ENCODE measurements at places on chromosomes 16 and 17.

DNA sequence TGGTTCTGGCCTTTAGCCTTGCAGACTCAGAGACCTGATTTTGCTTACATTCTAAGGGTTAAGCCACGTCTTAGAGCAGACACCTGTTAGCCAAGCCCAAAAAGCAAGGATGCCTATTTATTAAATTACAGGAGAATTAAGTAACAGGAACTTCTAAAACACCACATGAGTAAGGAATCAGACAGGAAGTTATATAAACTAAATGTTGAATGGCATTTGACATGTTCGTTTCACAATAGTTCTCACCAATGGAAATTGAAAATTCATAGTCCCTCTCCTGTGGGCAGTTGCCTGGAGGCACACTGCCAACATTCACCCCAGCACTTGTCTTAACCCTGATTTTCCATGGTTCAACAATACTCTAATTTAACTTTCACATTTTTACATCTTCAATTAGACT lies 9.0 kb downstream of the KRTAP9-7 start:
- DNase-seq: no peak

GRCh38 chr16:79972053-79972704 lies 371.6 kb upstream of the MAF start:
- DNase-seq: no peak

DNA sequence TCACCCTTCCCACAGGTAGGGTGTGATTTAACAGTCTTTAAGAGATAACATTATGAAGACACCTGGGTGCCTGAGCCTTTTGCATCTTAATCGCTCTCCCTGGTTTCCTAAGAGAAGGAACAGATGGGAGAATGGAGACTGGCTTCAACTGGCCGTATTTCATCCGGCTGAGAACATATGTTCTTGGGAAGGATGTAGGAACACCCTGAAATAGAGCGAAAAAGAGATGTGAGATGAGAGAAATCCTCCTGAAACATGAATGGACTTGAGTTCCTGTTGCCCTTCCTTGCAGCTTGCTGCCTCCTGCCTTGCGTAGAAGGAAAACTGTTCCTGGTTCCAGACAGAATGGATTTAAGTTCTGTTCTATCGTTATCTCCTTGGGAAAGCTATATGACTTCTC lies 385.4 kb upstream of the RBFOX1 start:
- DNase-seq: no peak

GRCh38 chr17:57916925-57917858 lies 38.0 kb downstream of the CUEDC1 start:
- DNase-seq: no peak

- no peak for DNase-seq
These were observed 85.9 kb downstream of the SNX29 start for GRCh38 chr16:12062343-12063003.

- DNase-seq: no peak
These were observed 9.4 kb downstream of the KIAA0513 start for GRCh38 chr16:85037050-85037410.

DNA sequence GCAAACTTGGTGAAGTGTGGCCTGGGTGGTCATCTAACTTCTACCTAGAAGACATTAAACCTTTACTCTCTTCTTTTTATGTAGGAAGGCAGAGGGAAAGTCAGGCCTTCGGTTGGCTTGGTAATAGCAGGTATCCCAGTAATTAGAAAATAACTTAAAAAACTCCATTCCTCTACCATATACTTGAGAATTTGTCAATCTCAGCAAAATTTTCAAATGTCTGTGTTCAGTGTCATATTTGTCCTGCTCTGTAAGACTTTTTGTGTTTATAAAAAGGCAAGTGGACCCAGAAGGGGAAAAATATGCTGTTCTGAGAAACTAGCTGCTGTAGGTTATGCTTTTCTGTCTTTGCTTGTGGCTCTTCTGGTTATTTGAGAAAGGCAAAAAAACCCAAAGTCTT lies 5.8 kb downstream of the HMOX2 start:
- no peak for DNase-seq

DNA sequence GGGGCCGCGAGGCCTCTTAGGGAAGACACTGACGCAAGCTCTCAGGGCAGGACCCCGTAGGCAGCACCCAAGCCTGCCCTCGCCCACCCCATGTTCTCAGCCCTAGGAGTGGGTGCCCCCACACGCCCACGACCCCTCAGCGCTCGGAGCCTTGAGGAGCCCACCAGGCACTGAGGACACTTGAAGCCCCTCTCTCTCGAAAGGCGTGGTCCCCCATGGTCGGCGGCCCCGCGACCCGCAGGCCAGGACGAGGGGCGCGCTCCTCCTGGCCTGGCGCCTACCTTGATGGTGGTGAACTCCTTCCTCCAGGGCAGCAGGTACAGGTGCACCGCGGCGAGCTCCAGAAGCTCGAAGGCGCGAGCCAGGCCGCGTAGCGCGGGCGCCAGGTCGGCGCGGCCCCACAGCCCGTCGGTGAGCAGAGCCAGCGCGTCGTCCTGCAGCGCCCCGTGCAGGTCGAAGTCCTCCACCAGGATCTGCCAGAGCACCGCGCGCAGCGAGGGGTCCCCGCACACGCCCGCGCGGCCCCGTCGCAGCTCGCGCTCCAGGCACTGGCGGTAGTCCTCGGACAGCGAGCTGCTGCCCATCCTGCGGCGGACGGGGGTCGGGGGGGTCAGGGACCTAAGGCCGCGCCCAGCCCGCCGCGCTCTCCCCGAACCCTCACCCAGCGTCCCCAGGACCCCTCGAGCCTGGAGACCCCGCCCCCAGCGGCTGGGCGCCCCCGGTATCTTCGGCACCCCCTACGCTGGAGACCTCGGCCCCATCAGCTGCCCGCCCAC lies 668 bp downstream of the SPATA2L start:
- DNase-seq: no peak

DNA sequence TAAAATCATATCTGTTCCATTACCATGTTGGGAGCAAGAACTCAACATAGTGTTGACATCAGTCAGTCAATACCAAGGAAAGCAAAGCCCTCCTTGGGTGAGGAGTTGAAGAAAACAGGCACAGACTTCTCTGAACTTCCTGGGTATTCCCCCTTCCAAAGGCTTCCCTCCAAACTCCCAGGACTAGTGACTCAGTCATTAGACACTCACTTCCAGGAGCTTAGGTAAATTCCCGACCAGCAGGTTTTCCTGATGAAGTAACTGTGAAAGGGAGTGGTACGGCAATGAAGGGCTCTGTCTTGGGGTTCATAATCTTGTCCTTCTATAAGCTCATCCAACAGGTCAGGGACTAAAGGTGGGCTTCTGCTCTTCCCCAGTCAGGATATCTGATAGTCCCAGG lies 293.8 kb upstream of the AXIN2 start:
- no peak for DNase-seq

- DNase-seq: no peak
These were observed 8.5 kb downstream of the MPG start for GRCh38 chr16:86483-86952.

DNA sequence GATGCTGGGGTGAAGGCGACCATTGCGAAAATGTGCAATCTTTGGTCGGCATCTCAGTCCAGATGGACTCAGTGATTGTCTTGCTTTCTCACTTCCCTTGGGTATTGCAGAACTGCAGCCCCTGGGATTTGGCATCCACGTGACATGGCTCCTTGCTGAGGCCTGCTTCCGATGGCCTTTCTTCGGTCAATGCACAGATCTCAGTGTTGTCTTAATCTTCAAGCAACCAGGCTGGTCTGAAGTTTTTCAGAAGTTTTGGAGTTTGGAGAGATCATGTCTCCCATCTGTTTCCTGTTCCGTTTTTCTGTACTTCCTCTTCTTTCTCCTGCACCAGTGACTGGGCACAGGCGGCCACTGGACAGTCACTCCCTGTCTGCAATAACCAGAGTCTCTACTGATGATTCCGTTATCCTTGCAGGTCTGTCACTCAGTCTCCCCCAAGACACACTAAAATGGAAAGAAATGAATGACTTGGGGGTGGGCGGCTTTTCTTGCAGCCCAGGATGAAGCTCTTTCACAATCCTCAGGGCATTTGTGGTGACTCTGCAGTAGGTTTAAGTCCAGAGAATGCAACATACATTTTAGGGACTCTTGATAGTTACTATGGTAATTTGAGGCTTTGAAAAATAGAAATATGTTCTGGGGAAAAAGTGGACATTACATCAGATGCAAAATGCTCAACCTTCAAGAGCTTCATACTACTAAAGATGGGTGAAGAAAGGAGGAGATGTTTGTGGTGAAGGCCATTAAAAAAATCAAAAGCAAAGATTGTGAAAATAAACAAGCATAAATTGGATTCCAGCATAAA lies 106.3 kb upstream of the ZFHX3 start:
- DNase-seq: no peak

DNA sequence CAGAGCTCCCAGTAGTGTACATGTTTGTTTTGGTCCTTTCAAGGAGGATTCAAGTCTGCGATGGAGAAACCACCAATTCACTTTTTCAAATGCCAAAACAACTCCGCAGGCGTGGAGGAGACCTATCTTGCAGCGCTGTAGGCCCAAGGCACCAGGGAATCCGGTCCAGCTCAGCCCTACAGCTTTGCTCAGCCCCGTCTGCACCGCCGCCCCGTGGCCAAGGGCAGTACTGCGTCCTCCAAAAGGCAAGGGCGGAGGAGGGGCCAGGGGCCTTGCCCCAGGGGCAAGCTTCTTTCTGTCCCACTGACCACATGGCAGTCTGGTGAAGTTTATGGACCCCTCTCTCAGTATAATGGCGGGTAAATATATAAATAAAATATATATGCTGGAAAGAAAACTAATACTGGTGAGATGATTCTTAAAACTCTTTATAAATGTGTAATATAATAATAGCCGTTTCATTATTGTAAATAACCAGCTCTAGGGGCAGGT lies 709 bp upstream of the CD300LG start:
- peak; percentile 86 for DNase-seq

GRCh38 chr17:50946223-50946890 lies 80.2 kb upstream of the TOB1 start:
- no peak for DNase-seq

GRCh38 chr17:14813649-14814370 lies 451.3 kb downstream of the PMP22 start:
- no peak for DNase-seq

DNA sequence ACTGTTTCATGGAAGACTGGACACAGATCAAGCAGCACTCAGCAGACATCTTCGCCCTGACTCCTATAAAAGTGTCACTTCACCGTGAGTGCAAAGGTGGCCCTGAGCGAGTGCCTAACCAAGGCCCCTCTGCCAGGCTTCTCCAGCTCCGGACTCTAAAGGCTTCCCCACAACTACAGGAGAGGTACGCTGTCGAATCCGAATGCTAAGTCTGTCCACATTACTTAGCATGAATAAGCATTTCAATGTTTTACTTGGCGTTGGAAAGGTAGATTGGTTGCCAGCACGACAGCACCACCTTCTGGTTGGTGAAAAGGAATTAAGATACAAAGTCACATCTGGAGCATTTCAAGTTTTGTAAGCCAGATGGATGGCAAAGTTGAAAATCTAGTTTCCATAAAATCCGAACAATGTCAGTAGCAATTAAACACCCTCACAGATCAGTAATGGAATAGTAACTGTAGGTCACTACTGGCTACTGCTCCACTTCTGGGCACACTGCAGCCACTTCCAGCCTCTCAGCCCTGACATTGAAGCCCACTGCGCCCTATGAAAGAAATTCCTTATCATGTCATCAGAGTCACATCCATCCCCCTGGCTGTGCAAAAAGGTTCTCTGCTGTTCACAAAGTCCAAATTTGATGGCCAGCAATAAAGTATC lies 100.9 kb downstream of the PARN start:
- no peak for DNase-seq

DNA sequence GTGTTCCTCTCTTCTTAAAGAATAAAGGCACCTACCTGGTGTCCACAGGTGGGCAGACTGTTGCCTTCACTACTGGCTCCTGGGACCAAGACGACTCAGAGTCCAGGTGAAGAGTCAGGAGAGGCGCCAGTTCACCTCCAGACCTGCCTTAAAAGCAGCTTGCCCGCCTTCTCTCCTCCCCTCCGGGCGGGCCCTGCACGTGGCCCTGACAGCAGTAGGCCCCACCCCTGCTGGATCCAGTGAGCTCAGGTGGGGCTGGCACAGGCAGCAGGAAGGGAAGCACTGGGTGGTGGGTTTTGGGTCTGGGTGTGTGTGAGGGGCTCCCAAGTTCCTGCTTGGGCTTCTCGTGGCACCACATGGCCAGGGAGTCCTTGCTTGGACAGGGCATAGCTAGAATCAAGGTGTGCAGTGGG lies at the start of gene TNS4:
Gene TNS4 (minus strand): TSS at position 125 of the 413 bp plus-strand sequence. CDS start 5,198 bp downstream, outside the sequence.
- no peak for DNase-seq

DNA sequence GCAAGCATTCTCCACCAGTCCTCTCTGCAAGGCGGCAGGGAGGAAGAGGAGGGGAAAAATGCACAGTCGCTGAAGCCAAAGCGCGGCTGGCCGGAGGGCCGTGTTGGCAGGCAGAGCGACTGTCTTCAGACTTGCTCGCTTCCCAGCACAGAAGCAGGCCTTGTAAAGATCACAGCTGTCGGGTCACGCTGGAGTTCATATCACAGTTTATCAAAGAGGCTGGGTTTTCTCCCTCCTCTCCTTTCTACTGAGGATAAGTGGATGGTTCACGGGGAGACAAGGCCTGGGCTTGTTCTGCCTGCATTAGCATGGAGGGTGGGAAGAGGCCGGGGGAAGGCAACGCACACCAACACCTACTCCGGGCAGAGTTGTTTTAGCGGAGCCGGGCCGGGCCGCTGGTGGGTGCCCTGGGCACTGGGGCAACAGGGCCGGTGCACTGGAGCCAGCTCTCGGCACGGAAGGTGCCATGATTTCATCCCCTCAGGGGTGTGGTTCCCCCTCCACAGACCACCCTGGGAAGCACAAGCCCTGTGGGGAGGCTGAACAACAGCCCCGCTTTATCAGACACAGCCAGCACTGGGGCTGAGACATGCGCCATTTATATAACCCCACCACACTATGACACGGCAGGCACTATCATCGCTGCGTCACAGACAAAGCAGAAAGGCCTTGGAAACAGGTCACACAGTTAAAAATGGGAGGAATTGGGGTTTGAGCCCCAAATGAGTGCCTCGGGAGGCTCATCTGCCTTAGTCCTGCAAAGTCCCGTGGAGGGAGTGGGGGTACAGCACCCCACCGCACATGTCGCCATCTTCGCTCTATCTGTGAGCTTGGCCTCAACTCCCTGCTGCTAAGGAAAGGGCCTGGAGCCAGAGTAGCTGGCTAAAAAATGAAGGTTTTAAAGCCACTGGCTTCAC lies 40.3 kb upstream of the MTSS2 start:
- DNase-seq: no peak

DNA sequence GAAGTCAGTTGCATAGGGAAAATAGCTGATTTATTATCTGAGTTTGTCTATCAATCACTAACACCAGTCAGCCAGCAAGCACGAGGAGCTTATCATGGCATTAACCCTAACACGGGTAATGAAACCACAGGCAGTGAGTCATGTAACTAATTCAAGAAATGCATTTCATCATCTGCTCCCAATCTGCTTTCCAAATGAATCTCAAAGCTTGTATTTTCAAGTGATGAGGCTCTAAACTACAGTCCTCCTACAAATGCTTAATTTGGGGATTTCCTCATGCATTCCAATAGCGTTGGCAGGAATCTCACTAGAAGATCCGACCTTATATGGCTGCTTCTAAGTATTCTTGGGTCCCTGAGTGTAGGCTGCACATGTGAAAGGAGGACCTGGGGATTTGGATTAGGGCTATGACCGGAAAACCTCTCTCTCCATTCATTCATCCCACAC lies 118.4 kb upstream of the HSBP1 start:
- DNase-seq: no peak

GRCh38 chr17:12568358-12569251 lies 97.1 kb upstream of the MYOCD start:
- DNase-seq: no peak
